ENCODE measurements at places on chromosomes 4 and X. TPM values are rescaled to one million over a fixed set of nuclear protein-coding genes. Genes with fewer than 3 reads are reported as not detected.

DNA sequence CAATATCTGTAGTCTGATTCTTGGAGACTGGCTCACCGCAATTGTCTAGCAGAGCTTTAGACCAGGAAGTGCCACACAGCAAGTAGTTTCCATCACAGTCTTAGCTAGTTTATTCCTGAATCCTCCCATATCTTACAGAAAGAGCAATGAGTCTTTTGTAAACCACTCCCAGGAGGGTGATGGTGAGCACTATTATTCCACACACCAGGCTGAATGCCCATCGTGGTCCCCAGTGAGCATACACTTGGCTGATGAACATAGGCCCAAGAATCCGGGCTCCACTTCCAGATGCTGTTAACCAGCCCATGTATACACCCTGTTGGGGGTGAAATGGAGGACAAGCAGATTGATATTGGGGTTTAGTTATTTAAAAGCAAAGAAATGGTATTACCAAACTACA, 39.8 kb downstream of the PLK4 start:
- no peak for DNase-seq

GRCh38 chr4:118936406-118936805, 47.8 kb downstream of the SYNPO2 start:
- DNase-seq = no peak

DNA sequence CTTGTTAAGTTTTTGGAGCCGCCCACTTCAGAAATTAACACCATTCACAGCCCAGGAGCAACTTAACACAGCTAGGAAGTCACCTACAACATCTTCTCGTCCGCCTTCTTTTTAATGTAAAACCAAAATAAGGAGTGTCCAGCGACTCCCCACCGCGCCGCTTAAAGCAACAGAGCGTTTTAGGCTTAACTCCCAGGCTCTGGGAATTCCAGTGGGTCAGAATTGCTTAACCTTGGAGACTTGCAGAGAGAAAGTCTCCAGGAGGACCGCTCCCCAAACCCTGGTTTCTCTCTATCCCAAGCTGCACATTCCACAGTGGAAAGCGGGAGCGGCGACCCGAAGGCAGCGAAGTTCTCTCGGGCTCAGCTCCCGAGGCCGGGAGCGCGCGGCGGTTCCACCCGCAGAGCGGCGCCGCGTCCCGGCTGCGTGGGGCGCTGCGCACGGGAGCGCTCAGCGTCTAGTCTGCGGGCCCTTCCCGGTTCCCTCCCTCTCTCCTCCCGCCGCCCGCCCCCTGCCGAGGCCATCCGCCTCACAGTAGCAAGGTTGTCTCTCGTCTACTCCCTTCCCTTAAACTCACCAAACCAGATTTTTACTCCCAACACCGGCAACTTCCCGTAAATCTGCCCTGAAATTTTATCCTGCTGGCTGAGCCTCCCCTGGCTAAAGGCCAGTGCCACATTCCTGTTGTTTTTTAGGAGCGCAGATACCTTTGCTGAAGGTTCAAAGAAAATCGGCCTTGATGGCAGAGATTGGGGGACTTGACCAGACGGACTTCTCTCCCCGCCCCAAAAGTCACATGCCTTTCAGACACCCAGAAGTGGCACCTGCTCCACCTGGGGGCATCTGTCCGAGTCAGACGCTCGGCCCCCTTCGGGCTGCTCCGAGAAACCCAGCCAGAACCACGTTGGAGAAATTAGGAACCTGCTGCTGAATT, at the start of gene RBM47:
Gene RBM47 (minus strand): TSS at position 464 of the 934 bp plus-strand sequence. CDS start 190,971 bp downstream, outside the sequence.
- no peak for DNase-seq

- no peak for DNase-seq
These were observed 62.8 kb downstream of the BEX3 start for GRCh38 chrX:103439161-103439560.

DNA sequence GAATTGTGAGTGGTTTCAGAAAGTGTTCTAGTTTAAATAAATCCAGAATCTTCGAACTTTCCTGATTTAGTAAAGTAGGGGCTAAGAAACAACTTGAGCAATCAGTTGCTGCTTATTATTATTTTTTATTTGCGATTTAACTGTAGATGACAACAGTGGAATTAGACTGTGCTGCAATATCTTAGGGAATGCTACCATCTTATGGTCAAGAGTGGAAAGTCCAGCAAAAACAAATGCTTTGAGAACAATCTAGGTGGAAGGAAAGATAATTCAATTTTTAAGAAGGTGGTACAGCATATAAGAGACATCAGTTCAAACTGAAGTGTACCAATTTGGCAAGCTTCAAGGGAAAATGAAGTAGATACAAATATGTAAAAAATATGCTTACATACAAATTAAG, 73.3 kb downstream of the CYLC1 start:
- no peak for DNase-seq

GRCh38 chrX:48976086-48976485, 4.4 kb upstream of the KCND1 start:
- no peak for DNase-seq

Gene FRG2
- total RNA-seq = not detected

DNA sequence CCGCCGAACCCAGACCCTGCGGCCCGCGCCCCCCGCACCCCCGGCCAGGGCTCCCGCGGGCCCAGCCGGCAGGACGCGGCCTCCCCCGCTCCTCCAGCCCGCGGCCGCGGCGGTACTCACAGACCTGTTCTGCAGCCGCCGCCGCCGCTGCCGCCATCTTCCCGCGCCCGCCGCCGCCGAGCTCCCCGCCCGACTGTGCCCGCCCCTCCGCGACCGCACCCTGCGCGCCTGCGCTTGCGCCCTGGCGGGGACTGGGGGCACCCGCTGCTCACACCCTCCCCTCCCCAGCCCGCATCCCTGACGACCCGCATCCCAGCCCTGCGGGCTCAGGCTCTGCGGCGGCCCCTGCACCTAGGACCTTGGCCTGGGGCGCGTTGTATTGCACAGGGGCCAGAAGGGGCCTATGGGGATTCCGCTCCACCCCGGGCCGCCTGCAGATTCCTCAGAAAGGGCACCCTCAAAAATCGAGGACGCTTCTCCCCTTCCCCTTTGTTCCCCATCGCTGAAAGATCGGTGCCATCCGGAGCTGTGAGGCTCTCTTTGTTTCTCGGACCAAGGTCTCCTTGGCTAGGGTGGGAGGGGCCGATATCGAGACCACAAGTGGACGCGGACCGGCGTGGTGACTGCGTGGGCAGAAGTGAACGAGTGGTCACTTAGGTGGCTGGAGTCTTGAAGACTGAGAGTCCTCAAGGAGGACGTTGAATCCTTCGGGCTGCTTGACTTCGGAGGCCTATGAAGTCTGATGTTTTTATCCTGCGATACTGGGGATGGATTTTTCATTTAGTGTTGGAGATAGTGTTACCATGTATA, at the start of gene SGCB:
Gene SGCB (minus strand): TSS at position 197 of the 810 bp plus-strand sequence. CDS start 40 bp downstream, at position 157.
- DNase-seq = peak; percentile 64

- no peak for DNase-seq
These were observed 26.4 kb upstream of the TMPRSS11B start for GRCh38 chr4:68271851-68272357.

Gene ZXDA
- 5.3 TPM for total RNA-seq

Gene MOB1B
- 14.0 TPM for total RNA-seq

DNA sequence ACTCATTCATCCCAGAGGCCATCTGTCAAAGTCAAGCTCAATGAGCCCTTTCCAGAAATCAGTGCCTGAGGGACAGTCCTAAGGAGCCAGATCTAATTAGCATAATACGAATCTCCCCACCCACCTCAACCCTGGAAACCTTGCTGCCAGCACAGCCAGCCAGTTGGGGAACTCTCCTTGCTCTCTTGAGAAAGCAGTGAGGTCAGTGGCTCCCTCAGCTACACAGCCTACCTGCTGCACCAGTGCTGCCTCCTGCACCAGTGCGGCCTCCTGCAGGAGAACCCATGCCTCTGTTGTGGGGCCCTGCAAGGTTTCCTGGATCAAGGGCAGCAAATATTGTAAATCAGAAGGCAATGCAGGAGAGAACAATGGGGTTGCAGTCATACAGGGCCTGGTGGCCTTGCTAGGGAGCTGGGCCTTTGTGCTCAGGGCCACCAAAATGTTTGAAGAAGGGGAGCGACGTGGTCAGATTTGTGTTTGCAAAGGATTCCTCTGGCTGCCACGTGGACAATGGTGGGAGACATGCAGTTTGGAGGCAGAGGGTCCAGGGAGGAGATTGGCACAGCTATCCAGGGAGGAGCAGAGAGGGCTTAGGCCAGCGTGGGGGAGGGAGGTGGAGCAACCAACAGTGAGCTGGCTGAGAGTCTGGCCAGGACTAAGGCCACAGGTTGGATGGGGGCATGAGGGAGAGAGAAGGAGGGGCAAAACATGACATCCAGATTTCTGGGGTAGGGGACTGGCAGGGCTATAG, 124.3 kb upstream of the MAMLD1 start:
- peak; percentile 38 for DNase-seq

Gene DUSP21
- total RNA-seq = not detected

Gene DMP1
- total RNA-seq = not detected

DNA sequence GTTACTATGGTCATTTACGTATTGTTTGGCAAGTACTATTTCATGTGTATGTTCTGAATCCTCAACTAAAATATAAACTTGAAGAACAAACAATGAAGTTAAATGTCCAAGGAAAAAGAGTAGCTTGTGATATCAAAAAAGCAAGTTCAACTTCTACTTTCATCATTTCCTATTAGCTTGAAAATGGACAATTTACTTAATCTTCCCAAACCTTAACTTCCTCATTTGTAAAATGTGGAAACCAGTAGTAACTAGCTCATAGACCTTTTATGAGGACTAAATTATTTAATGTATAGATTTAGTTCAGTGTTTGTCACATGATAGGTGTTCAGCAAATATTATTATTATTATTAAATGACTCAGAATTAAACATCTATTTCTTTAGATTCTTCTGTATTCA, 276.8 kb upstream of the TET2 start:
- no peak for DNase-seq

GRCh38 chr4:27048429-27049238, 188.0 kb downstream of the STIM2 start:
- DNase-seq = no peak

DNA sequence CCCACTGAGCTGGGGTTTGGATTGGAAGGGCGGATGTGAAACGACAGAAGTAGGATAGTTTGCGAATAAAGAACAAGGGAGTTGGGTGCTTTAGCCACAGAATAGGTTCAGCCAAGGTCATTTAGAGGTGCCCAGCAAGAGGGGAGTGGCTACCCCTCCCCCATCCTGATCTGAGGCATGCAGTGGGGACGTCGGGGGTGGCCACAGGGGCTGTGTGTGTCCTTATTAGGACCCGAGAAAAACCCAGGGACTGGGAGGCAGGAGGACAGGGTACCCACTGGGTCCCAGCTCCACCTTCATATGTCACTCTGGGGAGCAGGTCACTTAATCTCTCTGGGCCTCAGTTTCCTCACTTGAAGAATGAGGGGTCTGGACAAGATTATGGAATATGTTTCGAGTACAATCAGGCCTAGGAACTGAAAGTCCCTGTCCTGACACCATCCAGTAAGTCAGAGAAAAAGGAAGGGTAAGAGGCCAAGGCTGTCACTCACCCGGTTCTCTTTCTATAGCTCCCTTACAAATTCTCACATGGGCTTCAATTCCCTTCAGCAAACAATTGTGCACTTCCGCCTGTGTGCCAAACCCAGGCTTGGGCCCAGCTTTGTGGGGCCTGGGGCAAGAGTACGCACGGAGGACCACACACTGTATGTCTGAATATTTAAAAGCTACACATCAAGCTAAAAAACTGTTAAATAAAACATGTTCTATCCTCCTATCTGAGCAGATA, 4.2 kb upstream of the NYX start:
- DNase-seq = no peak

GRCh38 chrX:133668225-133668931, 253.1 kb upstream of the GPC4 start:
- DNase-seq = no peak

- no peak for DNase-seq
These were observed 132.2 kb downstream of the IDS start for GRCh38 chrX:149372866-149373265.

Gene ZAR1
- not detected for total RNA-seq

Gene CSN3
- total RNA-seq = not detected

- no peak for DNase-seq
These were observed 34.2 kb upstream of the SULT1E1 start for GRCh38 chr4:69894186-69894585.

GRCh38 chr4:83110970-83111750, 3.4 kb downstream of the PLAC8 start:
- no peak for DNase-seq

Gene CHRNA9
- total RNA-seq = not detected

- no peak for DNase-seq
These were observed 66.9 kb upstream of the DAPP1 start for GRCh38 chr4:99749445-99750391.

Gene PASD1
- not detected for total RNA-seq

GRCh38 chrX:96838537-96838936, 45.2 kb upstream of the RPA4 start:
- no peak for DNase-seq

- DNase-seq = no peak
These were observed 41.5 kb upstream of the SMIM10 start for GRCh38 chrX:134949271-134949670.

DNA sequence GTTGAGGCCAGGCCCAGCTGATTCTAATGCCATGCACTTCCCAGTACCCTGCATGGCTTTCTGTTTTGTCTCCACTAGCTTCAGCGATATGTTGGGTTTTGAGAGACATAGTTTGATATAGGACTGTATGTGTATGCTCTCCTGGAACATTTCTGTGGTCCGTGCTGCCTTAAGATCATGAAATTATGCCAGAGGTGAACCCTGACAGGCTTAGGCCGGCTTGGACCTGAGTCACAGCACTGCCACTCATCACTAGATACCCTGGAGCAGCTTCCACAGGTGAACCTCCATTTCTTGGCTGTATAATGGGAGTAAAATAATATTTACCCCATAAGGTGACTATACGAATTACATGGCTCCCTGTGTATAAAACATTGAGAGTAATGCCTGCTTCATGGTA, 6.4 kb downstream of the SGMS2 start:
- DNase-seq = no peak

Gene PNCK
- 42.4 TPM for total RNA-seq

Gene GABRQ
- total RNA-seq = 0.04 TPM

DNA sequence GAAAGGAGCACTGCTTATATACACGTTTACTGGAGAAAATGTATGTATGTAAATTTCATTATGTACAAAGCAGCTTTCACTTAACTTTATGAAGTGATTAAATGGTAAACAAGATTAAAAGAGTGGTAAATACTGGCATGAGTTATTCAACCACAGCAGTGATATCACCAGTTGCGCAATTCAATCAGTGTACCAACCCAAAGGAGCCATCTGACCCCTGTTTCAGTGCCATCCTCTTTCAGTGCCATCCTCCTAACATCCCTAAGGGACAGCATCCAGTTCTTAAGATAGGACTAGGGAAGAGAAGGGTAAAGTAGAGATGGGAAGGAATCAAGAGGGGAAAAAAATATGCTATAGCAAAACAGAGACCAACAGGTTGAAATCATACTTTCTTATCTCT, 16.2 kb downstream of the HPF1 start:
- DNase-seq = no peak

GRCh38 chr4:8707045-8707781, 114.6 kb downstream of the CPZ start:
- DNase-seq = no peak

Gene AKAP4
- not detected for total RNA-seq

DNA sequence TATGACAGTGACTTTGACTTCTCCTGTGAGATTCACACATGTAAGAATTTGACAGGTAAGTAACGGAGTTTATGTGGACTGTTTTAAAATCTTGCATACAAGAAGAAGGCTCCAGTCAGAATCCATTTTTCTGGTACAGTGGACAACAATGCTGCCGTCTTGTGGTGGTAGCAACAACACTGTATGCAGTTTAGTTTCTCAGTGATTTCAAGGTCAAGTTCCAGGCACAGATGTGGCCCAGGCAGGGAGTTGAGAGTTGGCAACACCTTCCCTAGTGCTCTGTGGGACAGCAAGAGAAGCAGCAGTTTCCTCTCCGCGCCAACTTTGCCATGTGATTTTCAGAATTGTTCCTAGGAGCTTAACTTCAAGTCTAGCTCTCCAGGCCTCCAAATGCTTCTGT, 56.0 kb upstream of the STPG2 start:
- no peak for DNase-seq

All from right atrium auricular region (tissue), 2 donors.